Endothelial cell (in vitro differentiated cells): ENCODE measurements at places on chromosomes 6 and 20.

DNA sequence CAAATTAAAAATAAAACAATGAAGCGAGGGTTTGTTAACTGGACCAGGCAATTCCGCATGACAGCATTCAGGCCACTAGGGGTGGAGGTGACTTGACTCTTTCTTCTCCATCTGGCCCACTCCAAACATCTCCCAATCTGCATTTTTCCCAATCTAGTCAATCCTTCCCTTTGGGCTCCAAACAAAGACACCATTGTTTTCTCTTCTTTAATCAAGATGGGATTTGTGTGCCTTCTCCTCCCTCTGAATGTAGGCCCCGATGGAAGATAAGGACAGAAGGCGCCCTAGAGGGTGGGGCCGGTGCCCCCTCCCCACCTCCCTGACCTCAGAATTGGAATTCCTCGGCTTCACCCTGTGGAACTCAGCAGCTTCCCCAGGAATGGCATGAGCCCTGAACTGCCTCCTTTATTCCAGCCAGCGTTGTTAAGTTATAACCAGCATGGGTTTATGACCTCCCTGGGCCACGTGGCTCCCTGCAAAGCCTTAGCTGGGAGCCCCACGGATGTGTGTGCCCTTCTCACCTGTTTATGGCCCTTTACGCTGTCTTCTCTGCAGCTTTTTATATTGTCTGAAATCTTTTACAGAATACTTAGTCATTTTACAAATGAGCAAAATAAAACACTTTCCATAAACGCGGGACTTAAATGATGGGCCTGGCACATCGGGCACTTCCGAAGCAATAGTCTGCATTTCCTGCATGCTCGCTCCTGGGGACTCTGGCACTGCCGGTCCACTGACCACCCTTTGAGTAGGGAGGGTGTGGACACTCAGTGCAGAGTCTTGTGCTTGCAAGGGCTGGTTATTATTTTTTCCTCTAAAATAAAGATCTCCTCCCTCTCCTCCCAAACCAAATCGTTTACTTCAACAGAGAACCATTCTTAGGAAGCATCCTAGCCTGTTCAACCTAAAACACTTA, 24.5 kb downstream of the OVOL2 start:
- DNase-seq = no peak

- DNase-seq = no peak
Measured at GRCh38 chr20:42435230-42435629, 754.5 kb downstream of the PTPRT start.

GRCh38 chr6:112154711-112155110, 67.3 kb downstream of the FAM229B start:
- no peak for DNase-seq

DNA sequence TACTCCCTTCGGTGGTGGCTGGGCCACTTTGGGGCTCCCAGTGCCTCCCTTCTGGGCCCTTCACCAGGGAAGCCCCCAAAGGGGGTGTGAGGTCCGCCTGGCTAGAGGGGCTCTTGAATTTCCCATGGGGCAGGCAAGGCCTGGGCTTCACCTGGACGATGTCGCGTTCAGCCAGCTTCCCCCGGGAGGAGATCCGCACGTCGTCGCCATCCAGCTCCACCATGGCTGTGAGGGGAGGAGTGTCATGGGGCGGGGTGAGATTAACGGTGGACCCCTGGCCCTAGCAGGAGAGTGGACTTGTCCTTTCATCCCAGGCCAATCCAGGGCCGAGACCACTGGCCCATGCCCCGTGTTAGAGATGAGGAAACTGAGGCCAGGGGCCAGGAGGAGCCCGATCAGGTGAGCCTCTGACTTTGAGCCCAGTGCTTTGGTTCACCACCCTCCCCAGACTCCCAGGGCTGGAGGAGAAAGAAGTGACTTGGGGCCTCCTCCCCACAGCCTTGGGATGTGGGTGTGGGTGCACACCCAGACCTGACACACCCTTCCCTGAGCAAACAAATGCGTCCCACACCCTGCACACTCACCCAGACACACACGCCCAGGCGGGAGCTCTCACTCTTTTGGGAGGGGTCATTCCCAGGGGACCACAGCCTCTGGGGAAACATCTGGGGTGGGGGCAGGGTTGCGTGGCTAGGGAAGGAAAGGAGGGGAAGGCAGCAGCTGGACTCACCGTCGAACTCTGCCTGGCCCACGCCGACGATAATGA, 46.1 kb downstream of the RAB44 start:
- no peak for DNase-seq

- DNase-seq = no peak
Measured at GRCh38 chr6:165298875-165299274, 10.5 kb downstream of the C6orf118 start.

DNA sequence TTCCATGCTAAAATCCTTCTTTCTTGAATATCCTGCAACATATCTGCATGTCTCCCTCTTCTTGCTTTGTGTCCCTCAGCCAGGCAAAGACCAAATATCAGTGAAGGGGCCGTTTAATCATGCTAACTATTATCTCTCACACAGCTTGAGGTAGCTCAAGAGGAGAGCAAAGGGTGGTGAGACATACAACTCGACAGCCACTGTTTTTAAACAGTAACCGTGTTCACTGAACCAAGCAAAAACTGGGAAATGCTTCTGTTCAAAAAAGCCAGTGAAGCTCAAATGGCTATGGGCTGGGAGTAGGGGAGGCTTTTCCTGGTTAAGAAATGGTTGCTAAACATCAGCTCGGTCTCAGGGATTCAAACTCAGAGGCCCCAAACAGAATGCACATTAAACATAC, 83.4 kb downstream of the MAP7 start:
- DNase-seq = no peak

GRCh38 chr20:4252005-4252404, 236.6 kb upstream of the RNF24 start:
- DNase-seq = no peak

GRCh38 chr20:47263080-47263464, 93.4 kb downstream of the ZMYND8 start:
- DNase-seq = no peak

- no peak for DNase-seq
Measured at GRCh38 chr6:16725145-16725864, 36.0 kb downstream of the ATXN1 start.

DNA sequence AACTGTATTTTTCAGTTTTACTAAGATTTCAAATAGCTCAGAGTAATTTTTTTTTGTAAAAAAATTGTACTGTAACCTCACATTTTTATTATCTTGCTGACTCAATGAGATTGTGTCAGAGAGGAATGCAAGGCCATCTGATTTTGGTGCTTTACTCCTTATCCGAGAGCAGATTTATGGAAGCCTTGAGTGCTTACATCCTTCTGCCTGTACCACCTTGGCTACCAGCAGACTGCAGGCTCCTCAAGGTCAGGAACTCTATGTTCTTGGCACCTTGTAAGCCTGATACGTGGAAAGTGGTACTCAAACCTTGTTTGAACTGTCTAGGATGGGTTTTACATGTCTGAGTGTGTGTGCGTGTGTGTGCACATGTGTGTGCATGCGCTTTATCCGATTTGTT, 80.1 kb upstream of the MLIP start:
- no peak for DNase-seq

- DNase-seq = no peak
Measured at GRCh38 chr6:169445227-169445626, 191.6 kb upstream of the THBS2 start.

- no peak for DNase-seq
Measured at GRCh38 chr6:1385129-1386037, 4.0 kb upstream of the FOXF2 start.

DNA sequence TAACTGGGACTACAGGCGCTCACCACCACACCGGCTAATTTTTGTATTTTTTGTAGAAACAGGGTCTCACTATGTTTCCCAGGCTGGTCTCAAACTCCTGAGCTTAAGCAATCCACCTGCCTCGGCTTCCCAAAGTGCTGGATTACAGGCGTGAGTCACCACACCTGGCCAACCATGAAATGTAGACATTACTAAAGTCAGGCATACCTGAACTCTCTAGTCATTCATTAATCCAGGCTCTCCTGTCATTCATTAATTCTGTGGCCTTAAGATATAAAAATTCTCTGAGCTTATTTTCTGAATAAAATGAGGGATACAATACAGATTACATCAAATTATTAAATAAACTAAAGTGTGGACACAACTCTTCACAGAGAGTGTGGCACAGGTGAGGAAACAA, 159.7 kb downstream of the GMDS start:
- DNase-seq = no peak

- DNase-seq = no peak
Measured at GRCh38 chr20:32526541-32526940, 58.6 kb downstream of the NOL4L start.

DNA sequence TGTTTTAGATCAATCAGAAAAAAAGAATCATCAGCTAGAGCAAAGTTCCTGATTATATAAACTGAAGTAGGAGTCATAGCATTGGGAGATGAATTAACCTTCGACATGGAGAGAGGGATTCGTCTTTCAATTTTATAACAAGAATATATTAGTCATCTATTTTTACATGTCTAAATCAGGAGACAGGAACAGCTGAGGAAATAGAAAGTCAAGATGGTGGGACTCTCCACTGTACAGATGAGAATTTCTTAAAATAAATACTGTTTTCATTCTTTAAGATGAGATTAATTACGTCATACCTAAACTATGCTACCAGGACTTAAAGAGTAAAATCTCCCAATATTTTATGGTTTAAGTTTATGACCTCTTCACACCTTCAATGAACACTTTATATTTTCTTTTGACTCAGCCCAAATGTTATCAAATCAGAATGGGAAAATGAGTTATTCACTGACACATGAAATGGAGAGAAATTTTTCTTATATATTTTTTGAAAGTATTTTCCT, 1137.7 kb downstream of the EPHA7 start:
- no peak for DNase-seq

DNA sequence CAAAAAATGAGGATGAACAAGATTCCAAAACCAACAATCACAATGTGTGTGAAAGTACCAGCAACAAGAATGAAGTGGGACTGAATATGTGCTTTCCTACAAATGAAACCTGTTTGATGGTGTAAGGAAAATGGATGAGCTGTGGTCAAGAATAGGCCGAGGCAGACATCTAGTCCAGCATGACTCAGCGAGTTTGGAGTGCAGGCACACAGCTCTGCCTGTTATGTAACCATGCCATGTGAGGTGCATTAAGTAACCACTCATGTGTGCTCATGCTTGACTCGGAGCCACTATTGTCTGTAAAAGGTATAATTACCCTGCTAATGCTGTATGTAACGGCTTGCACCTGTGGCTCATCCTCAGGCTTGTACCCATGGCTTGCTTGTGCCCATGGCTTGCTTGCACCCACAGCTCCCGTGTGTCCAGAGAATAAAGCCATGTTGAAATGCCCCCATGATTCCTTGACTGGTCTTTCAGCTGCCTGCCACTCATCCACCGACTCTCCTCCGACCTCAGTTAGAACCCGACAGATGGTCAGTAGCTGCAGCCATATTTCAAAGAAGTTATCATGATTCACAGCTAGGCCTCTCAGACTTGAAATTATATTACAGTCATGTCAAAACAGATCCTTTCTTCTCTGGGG, 98.7 kb downstream of the BACH2 start:
- no peak for DNase-seq

DNA sequence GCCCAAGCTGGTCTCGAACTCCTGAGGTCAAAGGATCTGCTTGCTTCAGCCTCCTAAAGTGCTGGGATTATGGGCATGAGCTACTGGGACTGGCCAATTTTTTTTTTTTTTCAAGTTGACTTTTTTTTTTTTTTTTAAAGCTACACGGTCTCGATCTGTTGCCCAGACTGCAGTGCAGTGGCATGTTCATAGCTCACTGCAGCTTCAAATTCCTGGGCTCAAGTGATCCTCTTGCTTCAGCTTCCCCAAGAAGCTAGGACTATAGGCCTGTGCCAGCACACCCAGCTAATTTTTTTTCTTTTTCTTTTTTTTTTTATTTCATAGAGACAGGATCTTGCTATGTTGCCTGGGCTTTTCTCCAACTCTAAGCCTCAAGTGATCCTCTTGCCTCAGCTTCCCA, 59.5 kb downstream of the NCOA3 start:
- DNase-seq = no peak

DNA sequence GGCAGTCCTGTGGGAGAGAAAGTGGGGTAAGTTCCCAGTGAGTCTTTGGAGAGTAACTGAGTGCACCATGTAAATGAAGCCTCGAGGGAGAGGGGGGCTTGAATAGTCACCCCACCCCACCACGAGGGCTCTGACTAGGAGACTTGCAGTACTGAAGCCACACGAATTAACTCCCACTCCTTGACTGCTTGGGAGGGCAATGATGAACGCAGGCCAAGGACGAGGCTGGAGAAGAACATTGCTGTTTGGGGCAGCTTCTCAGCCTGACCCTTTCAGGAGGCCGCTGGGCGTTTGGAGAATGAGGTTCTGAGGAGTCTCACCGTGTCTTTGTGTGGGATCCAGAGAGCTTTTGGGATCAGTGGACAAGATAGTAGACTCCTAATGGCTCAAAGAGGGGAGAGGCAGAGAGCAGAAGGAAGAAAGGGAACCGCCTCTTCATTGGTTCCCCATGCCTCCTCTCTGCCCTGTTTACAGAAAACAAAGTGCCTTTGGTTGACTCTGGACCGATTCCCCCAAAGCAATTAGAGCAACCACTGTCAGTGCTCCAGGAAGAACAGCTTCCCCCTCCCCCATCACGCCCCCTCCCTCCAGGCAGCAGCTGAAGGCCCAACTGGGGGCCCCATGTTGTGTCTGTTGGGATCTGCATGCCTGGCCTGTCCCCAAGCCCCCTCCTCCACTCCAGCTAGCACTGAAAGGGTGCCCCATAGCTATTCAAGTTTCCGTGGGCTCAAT, 41.7 kb upstream of the CDKN1A start:
- DNase-seq = no peak

DNA sequence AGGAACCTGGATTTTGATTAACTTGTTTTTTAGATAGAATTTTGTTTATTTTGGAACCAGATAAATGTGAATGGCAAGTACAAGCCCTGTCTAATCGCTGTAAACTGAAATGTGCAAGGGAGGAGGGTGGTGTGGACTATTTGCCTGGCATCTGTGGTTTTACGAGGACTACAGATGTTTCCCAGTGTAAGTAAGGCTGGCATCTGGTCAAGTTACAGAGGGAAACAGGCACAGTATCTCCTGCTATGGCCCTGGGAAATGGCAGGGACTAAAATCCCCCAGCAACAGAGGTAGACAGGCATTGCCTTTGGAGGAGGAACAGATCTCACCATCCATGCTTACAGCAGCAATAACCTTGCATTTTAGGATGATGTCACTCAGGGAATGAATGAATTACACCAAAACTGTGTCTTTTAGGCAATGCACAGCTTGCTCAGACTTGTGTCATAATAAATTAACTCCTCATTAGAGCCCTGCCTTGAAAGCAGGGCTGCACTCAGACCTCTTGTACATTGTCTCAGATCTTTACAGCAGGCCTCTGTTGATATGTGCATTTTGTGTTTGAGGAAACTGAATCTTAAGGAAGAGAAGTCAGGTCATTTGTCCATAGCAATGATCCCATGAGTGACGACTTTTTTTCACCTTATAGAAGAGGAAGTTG, 96.2 kb downstream of the TCP11 start:
- no peak for DNase-seq

DNA sequence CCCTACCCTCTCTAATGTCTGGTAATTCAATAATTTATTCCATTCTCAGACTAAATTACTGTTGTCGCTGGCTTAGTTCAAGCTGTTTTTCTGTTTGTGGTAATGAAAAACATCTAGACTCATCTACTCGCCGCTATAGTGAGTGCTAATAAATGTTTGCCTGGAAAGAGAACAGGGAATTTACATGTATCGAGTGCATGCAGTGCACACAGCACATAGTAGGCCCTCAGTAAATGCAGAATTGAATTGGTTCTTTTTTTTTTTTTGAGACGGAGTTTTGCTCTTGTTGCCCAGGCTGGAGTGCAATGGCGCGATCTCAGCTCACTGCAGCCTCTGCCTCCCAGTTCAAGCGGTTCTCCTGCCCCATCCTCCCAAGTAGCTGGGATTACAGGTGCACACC, 7.7 kb upstream of the NSFL1C start:
- no peak for DNase-seq
